Stimulated activated CD4-positive, alpha-beta T cell treated with anti-CD3 and anti-CD28 coated beads, Interleukin-12 subunit alpha, Interleukin-12 subunit beta, amount 100 ng/mL, for 24 hours (primary cell): ENCODE measurements at places on chromosomes 3 and 15.

- no peak for DNase-seq
These were observed 93.4 kb downstream of the LRRC28 start for GRCh38 chr15:99344639-99345038.

DNA sequence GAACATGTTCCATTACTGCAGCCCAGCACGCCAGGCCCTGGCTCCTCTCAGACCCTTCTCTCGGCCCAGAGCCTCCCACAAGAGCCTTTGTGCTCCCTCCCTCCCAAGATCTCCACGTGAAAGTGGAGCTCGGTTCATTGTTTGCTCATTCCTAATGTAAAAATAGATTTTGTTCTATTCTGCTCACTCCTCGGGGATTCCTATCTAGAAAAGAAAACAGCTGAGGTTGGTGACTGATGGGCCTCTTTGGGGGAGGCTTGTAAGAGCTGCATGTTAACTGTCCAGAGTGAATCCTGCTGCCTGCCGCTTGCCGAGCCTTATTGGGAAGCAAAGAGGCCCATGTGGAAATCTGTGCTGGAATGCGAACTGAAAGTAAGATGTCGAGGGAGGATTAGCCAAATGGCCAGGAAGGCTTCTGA is 267.1 kb downstream of the LRTM1 start:
- no peak for DNase-seq

DNA sequence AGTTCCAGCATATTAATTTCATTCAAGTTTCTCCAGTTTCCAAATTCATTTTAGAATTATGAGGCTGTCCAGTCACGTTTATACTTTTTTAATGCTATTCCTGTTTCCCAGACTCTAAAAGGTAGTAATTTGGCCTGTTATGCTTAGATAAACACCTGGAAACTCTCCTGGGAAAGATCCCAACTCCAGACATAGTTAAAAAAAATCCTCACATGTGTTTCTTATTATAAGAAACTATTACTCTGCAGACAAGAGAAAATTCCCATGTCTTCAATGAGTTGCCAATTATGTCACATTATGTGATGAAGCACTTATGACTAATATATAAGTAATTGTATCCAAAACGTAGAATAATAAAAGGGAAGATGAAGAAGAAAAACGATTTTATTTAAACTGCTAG is 137.1 kb upstream of the TMC3 start:
- no peak for DNase-seq

DNA sequence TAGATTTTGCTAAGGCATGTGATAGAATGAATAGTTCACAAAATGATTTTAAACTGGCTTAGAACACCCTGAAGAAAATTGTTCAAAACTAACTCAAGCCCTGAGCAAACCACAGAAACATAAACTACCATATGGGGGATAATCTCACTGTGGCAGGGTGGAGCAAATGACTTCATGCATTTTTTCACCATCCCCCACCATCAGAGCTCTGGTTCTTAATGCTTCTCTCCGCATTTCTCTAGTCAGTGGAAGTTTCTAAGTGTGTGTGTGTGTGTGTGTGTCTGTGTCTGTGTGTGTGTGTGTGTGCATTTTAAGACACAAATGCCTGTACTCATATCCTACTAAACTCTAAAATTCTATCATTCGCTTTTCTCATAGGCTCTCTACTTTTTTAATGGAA is 107.1 kb upstream of the PHLDB2 start:
- DNase-seq = no peak

GRCh38 chr3:40895109-40895508 is 304.2 kb upstream of the CTNNB1 start:
- DNase-seq = no peak

DNA sequence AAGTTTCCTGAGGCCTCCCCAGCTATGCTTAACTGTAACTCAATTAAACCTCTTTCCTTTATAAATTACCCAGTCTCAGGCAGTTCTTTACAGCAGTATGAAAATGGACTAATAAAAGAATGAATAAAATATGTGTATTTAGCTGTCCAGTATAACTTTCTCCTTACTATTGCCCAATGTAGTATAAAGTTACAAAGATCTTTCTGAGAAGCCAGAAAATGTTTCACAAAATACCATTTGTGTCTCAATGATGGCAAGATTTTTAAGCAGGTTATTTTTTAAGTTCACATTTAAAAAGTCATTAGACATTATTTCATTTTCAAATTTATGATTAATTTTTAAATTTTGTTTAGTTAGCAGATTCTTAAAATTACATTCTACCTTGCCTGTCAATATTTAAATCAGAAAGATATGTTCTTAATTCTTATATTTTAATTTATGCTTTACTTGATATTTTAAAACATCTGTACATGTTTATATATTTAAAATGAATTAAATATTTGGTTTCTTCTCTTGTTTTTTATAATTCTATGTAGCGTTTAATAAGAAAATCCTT is 189.2 kb downstream of the GBE1 start:
- no peak for DNase-seq

- no peak for DNase-seq
These were observed 14.7 kb downstream of the XRN1 start for GRCh38 chr3:142433110-142433509.

DNA sequence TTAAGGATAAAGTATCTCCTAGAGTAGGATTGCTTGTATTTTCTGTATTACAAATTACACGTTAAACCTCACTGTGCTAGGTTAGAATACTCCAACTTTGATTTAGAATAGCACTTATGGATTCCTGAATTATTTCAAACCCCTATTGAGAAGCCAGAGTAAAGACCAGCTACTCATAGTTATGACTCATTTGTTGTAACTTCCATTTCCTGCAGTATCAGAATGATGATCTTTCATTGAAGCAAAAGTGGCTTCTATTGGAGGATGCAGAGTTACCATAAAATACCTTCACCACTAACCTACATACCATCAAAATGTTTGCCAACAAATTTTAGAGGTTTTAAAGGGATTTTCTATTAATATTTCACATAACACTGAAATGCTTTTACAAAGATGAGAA is 1322.7 kb upstream of the ALCAM start:
- no peak for DNase-seq

DNA sequence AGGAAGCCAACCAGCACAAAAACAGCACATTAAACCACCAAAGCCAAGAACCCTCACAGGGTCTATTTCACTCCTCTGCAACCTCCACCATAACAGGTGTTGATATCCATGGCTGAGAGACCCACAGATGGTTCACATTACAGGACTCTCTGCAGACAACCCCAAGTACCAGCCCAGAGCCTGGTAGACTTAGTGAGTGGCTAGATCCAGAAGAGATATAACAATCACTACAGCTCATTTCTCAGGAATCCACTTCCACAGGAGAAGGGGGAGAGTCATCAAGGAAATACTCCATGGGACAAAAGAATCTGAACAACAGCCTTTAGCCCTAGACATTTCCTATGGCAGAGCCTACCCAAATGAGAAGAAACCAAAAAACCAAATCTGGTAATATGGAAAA is 168.1 kb upstream of the CD96 start:
- DNase-seq = no peak

DNA sequence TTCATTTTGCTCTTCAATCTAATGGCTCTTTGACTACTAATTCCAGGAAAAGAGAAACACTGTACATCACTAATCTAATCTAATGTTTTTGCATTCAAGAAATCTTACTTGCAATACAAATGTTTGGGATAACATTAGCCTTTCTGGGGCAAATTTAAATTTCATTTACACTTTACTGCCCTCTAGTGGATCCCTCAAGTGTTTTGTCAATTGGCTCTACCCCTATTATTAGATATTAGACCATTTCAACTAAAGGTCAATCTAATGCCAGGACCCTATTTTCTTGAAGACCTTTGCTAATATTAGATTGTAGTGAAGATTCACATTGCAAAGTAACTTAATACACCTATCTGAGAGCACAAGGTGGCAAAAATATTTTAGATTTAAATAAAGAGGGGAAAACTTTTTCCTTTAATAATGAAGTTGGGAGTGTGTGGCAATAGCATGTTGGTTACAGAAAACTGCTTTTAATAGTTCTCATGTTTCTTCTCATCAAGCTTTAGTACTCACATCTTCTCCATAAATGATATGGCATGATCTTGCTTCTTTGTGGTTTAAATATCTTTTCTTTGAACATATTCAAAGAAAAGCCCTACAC is 5.0 kb downstream of the C2CD4A start:
- no peak for DNase-seq
